BJ (cell line): ENCODE measurements at places on chromosomes 3 and 15.

DNA sequence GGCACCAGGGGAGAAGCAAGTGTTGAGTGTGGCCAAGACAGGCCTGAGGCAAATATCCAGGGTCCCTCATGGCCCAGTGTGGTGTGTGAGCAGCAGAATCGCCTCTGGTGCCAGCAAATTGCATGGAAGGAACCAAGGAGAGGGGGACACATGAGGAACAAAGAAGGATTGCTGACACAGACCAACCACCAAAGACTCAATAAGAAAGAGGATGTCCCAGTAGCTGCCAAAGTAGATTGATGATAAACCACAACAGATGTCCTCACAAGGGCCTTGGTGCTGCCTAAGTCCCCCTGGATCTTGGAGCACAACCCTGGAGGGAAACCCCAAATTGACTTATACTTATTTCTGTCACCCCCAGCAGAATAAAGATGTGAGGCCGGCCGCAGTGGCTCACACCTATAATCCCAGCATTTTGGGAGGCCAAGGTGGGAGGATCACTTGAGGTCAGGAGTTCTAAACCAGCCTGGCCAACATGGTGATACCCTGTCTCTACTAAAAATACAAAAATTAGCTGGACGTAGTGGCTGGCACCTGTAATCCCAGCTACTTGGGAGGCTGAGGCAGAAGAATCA lies 10.6 kb downstream of the SRGAP3 start:
- DNase-seq, result no peak

DNA sequence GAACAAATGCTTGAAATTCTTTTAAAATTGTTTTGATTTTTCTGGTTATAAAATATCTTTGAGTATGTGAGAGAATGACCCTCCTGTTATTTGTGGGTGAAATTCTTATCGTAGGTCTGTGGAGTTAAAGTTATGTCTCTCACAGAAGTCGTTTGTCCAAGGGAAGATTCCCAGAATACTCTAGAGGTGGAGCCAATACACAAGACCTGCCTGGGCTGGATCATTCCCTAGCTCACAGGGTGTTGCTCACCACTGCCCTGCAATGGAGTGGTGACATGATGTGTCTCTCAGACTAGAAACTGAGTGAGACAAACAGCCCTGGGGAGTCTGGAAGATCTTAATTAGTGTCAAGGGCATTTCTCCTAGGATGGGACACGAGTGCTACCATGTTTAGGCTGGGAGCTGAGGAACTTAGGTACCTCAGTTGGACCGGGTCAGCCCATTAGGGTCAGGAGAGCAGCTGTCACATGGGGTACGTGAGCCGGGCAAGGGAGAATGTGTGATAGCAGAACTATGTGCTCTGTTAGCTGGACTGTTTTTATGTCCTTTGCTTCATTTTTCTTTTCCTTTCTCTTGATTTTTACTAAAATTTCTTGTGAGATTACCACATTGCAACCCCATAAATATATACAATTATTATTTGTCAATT lies 53.6 kb upstream of the MYO5C start:
- DNase-seq, result no peak

DNA sequence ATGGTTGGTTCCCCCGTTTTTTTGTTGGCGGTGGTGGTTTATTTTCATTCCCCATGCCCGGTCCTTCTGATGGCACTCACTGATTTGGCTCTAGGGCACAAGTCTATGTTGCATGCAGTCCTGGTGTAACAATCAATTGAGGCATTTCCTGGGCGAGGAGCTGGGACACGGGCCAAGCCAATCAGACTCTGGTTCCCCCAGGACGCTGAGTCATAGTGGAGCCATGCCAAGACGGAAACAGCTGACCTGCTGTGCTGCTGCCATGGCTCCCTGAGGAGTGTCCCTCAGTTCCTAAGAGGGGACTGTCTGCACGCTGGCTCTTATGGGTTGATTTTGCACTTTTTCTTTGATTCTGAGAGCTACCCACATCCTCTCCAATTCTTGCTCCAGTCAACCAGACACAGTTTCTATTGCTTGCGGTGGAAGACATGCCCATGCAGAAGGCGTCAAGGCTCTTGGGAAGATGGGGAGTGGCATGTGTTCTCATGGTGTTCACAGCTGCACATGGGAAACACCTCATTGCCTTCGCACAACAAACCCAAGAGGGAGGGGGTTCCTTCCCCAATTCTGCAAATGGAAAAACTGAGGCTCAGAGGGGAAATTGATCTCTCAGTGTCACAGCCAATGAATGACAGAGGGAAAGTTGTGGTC lies 28.3 kb upstream of the ALDH1L1 start:
- DNase-seq, result peak; percentile 51

GRCh38 chr15:72341361-72341760 lies 21.4 kb upstream of the CELF6 start:
- no peak for DNase-seq

DNA sequence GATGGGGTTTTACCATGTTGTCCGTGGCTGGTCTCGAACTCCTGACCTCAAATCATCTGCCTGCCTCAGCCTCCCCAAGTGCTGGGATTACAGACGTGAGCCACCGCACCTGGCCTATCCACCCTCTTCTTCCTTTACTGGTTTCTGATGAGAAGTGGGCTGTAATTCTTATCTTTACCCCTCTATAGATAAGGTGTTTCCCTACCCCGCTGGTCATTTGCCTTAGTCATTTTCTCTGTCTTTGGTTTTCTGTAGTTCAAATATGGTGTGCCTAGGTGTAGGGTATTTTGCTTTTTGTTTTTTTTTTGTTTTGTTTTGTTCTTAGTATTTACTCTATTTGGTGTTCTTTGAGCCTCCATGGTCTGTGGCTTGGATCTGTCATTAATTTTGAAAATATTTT lies 41.3 kb downstream of the APBA2 start:
- DNase-seq, result no peak

DNA sequence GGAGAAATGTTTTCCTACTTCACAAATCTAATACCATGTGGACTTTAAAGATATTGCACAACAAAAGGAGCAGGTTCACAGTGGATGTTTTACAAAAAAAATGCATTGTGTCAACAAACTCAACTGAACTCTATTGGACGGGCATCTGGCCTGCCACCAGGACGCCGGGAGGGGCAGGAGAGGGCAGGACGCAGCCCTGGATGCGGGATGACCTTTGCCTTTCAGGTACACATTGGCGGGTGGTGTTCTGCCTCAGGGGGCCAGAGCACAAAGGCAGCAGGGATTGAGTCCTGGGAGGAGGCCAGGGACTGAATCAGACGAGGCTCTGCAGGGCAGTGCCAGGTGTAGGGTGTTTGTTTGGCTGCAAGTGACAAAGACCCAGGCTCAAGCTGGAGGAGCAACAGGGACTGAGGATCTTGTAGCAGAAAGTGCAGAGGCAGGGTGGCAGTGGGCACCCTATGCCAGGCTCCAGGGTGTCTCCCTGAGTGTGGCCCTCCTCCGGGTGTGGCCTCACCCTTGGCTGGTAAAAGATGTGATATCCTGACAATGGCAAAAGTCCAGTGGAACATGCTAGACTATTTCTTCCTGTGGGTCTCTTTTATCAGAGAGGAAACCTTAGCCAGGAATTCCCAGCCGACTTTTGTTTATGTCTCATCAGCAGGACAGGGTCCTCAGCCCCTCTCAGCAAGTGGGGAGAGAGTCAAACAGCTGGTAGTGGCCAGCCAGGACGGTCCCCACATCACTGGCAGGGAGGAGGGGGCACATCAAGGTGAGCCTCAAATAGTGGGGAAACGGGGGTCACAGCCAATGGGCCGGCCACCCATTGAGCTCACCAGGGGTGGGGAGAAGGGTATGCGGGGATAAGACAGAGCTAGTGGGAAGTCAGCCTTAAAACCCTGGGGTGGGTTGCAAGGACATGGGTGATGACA lies 29.7 kb upstream of the KLF13 start:
- DNase-seq, result no peak

GRCh38 chr3:154022606-154023005 lies 98.6 kb upstream of the ARHGEF26 start:
- DNase-seq, result no peak

GRCh38 chr3:182795389-182795782 lies 2.1 kb downstream of the ATP11B start:
- no peak for DNase-seq

DNA sequence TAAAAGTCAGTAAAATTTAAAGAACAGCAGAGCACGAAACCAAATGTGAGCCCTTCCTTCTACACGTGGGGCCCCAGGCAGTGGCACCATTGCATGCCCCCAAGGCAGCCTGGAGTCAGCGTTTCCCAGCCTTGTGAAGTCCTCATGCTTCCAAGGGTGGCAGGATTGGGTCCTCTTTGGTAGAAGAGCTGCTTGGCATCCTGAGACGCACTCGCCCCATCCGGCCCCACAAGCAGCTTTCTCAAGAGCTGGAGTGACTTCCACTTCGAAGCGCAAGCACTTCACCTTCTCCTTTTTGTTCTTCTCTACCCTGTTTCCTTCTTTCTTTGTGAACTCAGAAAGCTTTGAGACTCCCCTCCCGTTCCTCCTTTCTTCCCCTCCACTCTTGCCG lies 34.7 kb downstream of the ZNF710 start:
- no peak for DNase-seq

DNA sequence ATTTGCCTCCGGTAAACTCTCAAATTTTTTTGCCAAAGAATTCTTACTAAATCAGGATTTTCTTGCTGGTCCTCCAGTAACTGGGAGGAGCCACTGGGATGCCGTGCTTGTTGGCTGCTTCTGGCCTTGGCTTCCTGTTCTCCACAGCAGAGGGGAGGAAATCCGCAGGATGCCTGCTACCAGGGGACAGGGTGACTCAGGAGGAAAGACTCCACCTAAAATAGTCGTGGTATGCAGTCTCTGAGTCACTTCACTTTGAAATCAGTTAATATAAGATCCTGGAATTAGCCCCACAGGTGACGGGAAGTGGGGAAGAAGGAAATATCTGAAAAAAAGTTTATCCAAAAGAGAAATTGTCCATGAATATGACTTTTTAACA lies 6.5 kb upstream of the TM4SF18 start:
- DNase-seq, result peak; percentile 94

DNA sequence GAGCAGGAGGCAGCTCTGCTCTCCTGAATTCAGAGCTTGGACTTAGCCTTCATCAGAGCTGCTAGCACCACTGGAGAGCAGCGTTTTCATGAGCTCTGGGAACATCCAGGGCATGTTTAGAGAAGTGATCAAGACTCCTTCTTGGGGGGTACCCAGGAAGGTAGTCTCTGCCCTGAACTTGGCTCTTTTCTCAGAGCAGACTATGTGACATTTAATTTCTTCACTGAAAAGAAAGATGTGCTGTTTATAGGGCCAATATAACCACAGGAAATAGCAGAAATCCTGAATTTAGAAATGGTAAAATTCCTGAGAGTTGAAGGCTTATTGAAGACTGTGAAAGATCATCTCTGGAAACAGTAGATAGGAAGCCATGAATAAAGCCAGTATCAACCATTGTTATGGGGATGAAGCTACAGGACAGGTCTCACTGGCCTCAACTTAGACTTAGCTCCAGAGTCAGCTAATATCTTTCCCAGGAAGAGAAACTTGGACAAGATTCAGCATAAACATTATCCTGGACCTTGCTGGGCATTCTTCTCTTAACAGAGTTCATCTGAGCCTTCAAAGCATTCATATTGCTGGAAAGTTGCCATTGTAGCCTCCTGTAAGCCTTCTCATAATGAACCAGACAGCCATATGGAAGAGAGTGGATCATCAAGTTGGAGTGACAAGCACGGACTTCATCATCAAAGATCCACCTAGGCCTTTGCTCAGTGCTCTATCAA lies 386.6 kb upstream of the THBS1 start:
- DNase-seq, result no peak
